ENCODE measurements at places on chromosomes 3 and 15.

DNA sequence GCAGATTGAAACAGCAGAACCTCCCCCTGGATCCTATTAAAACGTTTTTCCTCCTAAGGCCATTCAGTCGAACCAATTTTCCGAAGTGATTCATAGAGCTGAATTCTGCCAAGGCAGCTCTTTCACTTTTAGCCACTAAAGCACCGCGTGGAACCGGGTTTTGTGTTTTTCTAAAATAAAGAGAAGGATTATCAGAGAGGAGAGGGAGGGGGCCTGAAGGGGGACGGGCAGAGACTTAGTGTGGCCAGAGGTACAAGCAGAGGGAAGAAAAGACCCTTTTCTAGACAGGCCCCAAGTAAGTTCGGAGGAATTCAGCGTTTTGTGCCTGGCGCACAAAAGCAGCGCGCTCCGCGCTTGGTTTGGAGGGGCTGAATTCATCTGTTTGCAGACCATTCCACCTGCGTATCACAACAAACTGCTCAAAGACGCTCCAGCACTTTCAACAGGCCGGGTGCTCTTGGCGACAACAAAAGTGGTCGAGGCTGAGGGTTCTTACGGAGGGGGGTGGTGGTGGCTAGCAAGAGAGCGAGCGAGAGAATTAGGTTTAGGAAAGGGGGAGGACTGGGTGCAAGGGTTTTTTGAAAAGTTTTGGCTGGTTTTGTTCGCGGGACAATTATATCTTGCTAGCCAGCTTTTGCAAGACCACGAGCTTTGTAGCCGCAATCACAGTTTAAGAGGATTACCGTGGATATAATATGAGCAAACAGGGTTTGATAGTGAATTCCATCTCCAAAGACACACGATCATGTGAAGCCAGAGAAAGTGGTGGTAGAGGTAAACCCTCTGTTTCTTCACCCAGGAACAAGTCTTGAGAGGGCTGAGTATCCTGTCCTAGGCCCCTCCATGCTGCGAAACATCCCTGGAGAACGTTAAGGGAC is 1.2 kb upstream of the FEZF2 start:
- DNase-seq: no peak

DNA sequence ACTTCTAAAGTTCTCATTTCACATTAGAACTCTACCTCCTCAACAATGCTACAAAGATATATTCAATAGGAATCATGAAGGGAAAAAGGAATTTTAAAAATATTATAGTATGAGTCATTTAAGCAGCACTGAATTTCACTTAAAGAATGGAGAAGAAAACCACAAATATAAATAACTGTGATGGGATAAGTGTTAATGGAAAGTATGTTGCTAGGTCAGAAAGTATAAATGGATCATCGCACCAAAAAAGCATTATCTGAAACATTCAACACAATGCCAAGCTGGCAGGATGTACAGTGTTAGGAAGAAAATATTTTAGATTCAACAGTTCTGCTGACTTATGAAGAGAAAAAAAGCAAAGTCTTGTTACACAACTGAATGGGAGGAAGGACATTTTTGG is 101.4 kb downstream of the TFG start:
- DNase-seq: no peak

DNA sequence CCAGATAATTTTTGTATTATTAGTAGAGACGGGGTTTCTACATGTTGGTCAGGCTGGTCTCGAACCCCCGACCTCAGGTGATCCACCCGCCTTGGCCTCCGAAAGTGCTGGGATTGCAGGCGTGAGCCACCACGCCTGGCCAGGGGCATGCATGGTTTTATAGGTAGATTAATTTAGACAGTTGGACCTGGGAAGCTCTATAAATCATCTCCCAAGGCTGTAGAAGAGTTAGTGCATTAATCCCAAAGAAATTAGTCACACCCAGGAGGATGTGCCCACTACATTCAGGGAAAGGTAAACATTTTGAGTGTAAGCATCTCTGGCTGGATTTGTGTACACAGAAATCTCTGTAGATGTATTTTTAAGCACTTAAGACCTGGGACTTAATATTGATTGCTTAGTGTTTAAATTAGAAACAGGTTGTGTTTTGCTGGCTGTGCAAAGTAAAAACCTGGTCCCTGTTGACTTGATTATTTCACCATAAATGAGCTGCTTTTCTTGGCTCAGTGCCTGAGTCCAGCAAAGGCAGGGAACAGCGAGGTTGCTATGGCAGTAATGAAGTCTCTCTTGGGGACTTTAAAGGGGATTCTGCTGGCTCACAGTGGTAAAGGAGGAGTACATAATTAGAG is 19.2 kb downstream of the EXOSC7 start:
- peak; percentile 73 for DNase-seq

- DNase-seq: peak; percentile 56
Observed at GRCh38 chr3:151439652-151440125, 21.2 kb downstream of the IGSF10 start.

DNA sequence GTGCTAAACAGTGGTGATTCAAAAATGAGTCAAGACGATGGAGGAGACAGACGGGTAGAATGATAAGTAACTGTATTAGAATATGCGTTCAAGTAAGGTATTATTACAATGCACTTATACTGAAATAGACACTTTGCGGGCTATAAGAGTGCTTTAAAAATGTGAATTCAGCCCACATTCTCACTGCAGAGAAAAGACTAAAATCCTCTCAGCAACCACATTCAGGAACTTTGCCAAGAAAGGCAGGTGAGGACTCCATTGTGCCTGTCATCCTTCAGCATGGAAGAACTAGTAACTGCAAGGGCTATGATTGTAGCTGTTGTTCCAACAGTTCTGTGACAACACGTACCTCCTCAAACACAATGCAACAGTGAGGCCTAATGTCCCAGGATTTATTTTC is 272.0 kb downstream of the RORA start:
- DNase-seq: no peak

DNA sequence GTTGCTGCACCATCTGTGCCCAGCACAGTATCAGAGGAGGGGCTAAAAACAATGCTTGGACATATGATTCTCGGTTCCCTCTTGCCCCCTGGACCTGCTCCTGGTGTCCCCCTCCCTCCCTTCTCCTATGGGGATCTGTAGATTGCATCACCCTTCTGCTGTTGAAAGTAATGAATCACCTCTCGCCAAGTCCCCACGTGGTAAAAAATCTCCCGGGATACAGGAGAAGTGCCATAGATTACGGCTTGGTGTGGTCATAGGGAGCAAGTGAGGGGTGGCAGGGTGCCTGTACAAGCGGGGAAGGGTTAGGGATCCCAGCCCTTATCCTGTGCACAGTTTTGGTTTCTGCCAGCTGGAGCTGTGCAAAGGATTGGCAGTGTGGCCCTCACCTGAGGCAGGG is 37.7 kb downstream of the AMOTL2 start:
- no peak for DNase-seq

DNA sequence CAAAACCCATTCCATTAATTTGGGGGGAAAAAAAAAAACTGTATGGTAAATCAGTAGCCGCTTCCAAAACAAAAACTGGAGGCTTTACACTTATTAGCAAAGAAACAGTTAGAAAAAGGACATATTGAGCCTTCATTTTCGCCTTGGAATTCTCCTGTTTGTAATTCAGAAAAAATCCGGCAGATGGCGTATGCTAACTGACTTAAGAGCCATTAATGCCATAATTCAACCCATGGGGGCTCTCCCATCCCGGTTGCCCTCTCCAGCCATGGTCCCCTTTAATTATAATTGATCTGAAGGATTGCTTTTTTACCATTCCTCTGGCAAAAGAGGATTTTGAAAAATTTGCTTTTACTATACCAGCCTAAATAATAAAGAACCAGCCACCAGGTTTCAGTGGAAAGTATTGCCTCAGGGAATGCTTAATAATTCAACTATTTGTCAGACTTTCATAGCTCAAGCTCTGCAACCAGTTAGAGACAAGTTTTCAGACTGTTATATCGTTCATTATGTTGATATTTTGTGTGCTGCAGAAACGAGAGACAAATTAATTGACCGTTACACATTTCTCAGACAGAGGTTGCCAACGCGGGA is 9.4 kb upstream of the RPL24 start:
- DNase-seq: peak; percentile 64

DNA sequence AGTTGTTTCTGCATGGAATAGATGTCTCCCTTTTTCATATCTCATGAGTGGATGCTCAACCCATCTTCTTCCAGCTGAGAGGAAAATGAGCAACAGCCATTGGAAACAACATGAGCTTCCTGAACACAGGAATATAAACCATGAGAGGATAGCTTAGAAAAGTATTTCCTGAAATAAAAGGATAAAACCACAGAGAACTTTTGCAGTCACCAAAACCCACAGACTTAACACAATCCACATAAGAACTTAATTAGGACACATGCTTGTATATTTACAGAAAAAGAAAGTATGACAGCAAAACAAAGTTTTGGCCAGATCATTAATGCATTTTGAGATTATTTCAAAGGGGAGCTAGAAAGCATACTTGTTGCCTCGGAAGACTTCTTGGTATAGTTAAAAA is 180.5 kb upstream of the RASGRP1 start:
- no peak for DNase-seq

DNA sequence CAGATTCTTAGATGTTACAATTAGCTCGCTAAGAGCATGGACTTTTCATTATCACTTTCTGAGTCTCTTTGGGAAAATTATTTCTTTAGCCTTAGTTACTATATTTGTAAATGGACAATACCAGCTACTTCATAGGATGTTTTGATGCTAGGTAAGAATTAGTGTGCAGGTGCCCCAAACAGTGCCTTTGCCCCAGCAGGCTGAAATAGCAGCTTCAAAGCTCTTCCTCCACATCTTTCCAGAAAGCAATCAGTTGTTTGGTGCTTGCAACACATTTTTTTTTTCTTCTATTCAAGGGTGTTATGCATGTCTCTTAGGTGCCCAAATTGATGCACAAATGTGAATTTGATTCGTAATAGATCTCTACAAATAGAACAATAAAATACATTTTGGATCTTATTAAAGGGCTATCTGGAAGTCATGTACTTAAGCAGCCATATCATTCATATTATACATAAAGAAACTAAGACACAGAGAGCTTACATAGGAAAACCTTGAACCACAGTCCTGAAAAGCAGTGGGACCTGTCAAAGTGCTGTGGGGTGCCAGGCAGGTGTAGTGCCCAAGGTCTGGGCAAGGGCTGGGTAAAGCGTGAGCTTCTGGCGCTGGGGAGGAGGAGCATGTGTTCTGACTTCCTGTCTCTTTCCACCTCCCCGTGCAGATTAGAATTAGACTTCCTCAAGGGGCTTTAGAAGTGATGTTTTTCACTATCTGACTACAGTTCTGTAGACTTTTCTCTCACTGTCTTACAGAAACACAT is 62.9 kb downstream of the FNDC3B start:
- DNase-seq: no peak

GRCh38 chr3:72308641-72309040 is 523.7 kb upstream of the PROK2 start:
- no peak for DNase-seq

GRCh38 chr3:157180262-157180661 is 20.3 kb upstream of the CCNL1 start:
- DNase-seq: no peak

DNA sequence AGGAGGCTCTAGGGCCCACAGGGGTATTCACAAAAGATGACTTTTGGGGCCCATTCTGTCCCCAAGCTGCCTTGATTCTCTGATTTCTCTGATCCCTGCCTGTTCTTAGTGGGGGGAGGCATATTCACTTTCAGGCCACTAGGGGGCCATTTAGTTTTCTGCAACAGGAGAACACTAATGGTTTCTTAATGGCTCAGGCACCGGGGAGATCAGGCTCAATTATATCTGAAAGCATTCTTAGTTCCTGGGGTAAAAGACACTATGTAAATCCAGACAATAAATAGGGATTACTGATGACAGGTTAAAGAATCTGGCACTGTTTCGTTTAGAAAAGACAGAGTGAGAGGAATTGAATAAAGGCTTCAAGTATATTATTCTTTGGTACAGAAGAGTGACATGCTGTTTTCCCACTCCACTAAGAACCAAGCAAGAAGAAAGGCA is 2.5 kb upstream of the INAFM2 start:
- peak; percentile 82 for DNase-seq

GRCh38 chr3:191397771-191398170 is 63.2 kb upstream of the PYDC2 start:
- DNase-seq: no peak

- no peak for DNase-seq
Observed at GRCh38 chr3:29332195-29332637, 51.3 kb downstream of the RBMS3 start.

Data from testis (tissue), 5 donors.